ENCODE measurements at places on chromosomes 2 and 18.

DNA sequence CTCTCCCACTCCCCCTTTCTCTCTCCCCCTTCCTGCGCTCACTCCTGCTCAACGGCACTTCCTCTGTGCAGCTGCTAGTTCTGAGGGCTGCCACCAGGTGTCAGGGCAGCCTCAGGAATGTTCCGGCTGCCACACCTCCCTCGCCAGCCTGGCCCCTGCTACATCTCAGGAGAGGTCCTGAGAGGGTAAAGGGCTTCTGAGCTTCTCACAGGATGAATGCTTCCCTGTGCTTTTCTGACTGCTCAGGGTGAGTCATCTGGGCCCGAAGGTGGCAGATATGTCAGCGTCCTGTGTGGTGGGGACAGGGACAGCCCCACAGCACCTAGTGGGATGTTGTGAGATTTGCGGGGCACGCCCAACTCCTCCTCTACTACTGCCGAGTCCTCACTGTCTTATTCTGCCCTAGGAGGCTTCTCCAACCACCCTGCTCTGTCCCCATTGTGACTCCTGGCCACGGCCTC is 49.0 kb downstream of the PLEKHB2 start:
- peak; percentile 62 for DNase-seq

DNA sequence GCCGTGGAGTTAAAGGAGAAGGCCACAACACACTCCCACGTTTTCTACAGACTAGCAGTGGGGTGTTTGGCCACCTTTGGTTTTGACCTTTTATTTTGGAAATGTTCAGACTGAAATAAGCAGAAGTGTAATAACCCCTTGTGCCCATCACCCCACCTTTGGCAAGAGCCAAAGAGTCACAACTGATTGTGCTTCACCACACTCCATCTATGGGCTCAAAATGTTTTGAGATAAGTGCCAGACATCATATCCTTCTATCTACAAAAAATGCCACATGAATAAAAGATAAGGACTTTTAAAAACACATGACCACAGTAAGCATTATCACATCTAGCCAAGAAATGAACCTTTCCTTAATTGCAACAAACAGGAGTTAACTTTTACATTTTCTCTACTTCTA is 9.9 kb upstream of the GPR35 start:
- DNase-seq = no peak

- DNase-seq = no peak
These were observed 8.7 kb downstream of the INPP5D start for GRCh38 chr2:233068762-233069418.

- DNase-seq = peak; percentile 60
These were observed 245.8 kb downstream of the ZEB2 start for GRCh38 chr2:144274131-144274530.

GRCh38 chr2:171822525-171823322 is 71.3 kb downstream of the SLC25A12 start:
- no peak for DNase-seq

- no peak for DNase-seq
These were observed 81.4 kb downstream of the EPAS1 start for GRCh38 chr2:46378616-46379015.

- DNase-seq = no peak
These were observed 1.3 kb upstream of the PDK1 start for GRCh38 chr2:172554352-172555271.

GRCh38 chr2:12287220-12287751 is 429.4 kb upstream of the TRIB2 start:
- DNase-seq = peak; percentile 56

- DNase-seq = peak; percentile 96
These were observed 4.1 kb upstream of the VRK2 start for GRCh38 chr2:58042486-58042970.

DNA sequence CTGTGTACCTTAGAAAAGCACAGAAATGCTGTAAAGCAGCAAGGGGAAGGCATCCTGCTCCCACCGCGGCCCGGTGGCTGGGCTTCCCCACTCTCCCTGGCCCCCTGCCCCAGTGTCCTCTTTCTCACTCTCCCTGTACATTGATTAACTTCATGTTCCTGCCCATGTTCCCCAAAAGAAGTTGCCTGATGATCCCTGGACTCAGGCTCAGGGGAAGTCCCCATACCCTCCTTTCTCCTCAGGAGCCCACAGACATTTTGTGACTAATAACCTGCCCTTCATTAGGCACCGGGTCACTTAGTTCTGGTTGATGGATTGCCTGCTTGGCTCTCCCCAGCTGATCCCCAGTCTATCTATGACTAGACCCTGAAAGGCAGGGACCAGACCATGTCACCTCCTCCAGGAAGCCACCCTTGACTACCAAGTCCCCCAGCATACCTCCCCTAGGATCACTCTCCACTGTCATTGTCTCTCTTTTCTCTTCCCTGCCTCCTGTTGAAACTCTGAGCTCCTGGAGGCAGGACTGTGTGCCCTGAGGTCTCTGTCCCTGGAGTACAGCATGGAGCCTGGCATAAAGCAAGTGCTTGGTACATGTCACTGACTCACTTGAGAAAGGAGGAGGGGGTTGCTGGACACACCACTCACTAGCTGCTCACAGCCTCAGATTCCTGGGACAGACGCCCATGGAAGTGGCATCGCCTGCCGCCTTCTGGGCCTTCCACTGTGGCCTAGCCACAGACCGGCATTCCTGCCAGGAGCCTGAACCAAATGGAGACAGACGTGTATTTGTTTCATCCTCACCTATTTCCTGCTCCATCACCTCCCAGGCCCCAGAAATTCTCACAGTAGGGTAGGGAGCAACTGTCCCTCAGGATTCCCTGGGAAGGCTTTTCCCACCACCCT is 13.5 kb downstream of the MALL start:
- no peak for DNase-seq

- DNase-seq = no peak
These were observed 8.6 kb upstream of the SELENOI start for GRCh38 chr2:26337298-26337697.

DNA sequence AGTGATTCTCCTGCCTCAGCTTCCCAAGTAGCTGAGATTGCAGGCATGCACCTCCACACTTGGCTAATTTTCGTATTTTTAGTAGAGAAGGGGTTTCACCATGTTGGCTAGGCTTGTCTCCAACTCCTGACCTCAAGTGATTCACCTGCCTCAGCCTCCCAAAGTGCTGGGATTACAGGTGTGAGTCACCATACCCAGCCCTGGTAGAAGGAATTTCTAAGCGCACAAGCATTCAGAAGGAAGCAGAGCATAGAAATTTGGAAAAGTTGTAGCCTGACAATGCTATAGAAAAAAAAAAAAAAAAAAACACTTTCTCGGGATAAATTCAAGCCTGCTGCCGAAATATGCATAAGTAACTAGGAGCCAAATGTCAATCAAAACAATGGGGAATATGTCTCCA is 249.4 kb downstream of the GRB14 start:
- DNase-seq = no peak

DNA sequence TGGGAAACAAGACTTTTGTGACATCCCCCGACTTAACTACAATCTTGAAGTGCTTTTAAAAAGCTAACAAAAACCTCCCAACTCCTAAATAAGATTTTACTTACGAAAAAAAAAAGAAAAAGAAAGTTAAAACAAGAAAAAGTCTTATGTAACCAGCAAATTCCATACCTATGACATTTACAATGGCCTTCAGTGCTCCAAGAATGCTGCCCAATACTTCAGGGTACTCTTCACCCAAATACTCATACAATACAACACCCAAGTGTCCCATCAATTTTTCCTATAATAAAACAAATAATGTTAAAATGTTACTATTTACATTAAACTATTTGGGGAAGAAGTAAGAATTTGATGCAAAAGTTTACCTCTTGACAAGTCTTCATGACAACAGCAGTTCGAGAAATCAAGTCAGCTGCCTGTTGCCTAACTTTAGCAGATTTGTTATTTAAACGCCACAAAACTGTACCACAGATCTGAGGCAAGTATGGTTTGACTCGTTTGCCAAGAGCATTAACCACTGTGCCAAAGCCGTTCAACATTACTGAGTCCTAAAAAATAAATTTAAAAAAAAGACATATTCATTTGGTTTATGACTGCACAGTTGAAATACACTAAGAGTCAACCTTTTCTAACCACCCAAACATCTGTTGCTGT is 34.8 kb downstream of the SF3B1 start:
- DNase-seq = no peak

GRCh38 chr18:62556397-62556796 is 33.6 kb downstream of the ZCCHC2 start:
- DNase-seq = no peak

GRCh38 chr2:135246711-135247270 is 194.7 kb downstream of the RAB3GAP1 start:
- DNase-seq = no peak

DNA sequence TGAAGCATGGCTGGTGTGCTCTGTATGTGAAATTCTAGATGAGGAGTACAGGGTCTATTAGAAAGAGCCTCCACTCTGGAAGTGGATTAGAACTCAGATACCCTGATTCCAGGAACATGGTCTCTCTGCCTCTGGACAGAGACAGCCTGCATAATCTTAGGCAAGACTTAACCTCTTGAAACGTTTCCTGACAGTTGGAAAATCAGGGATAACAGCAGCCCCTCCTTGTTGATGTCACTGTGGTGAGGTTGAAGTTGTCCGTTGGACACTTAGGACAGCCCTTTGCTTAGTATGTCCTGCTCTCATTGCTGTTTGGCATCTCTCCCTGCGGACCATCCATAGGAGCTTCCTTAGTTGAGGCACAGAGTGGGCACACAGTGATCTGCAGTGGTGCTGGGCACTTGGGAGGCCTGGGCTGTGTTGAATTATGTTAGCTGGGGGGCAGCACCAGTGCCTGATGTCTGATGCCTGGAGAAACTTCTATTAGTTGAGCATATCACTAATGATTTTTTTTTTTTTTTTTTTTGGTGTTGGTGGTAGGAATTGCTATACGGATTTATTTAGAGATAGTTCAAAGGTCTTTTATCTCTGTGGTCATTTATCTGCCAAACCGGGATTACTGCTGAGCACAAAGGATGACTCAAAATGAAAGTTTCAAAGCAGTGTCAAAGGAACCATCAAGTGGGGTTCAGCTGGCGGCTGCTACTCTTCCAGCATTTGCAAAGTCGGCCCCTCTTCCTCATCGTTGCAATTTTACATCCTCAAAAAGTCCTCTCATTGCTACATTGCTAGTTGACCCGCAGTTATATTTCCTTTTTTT is 28.8 kb downstream of the SETBP1 start:
- no peak for DNase-seq

DNA sequence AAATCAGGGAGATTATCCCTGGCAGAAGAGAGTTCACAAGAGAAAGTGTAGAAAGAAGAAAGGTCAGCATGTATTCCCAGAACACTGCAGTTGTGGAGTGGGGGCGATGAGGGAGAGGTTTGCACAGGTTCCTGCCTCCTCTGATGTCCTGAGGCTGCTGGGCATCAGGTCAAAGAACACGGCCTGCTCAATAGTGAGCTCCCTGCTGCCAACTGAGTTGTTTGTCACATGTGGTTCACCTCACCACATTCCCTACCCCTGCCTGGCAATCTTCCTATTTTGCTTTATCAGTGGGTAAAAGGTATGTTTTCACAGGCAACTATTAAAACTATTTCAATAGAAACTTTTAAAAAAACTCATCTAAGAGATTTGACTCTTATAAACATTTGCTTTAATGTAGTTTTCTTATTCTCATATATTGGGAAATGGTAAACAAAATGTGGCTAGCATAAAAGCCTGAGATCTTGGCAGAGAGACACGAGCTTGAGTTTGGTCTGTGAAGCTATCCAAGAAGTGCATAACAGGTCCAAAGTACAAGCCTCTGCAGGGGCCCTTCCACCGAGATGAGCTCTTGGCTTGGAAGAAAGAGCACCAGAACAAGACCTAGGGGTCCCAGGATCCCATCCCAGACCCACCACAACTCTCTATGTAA is 123.9 kb upstream of the SRD5A2 start:
- no peak for DNase-seq

- no peak for DNase-seq
These were observed 54.9 kb upstream of the HS6ST1 start for GRCh38 chr2:128373451-128374000.

DNA sequence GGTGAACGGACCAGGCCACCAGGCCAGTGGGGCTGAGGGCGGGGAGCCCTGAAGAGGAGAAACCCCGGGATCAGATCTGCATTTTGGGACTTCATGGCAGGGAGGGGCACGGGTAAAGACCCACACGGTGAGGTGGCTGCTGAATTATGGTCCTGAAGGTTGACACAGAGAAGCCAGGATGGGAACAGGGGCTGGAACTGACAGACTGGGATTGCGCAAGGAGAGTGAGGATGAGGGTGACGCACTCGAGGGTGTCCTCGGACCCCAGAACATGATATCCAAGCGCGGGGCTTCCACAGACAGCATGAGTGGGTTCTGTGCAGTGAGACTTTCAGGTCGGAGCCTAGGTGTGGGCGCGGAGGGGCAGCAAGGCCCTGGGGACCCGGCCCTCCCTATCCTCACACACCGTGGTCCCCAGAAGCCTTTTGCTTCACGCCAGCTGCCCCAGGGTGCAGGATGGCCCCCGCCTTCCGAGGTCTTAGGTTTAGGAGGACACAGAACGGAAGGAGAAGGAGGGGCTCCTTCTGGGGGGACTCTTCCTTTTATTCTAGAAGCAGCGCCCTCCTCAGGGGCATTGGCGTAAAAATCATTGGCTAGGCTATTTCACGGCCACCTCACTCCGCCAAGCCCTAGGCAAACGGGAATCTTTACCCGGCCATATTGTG is 416.8 kb upstream of the HS6ST1 start:
- DNase-seq = no peak
